ENCODE measurements at places on chromosomes 5 and 9.

GRCh38 chr9:129036923-129037766 lies 719 bp downstream of the MIGA2 start:
- no peak for DNase-seq

DNA sequence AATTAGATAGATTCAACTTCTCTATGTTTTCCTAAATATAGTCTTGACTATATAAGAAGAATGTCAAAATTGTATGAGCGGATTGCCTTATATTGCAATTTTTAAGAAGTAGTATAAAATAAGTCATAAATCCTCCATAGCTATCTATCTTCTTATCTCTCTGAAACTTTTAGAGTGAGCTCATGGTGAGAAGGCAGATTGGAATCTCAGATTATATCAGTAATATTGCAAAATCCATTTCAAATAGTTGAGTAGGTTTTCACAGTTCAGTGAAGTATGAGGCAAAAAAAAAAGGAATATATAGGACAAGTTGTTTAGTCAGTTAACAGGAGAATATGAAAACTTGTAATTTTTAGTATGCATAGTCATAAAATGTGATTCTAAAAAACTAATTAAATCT lies 156.4 kb downstream of the FAM174A start:
- no peak for DNase-seq

DNA sequence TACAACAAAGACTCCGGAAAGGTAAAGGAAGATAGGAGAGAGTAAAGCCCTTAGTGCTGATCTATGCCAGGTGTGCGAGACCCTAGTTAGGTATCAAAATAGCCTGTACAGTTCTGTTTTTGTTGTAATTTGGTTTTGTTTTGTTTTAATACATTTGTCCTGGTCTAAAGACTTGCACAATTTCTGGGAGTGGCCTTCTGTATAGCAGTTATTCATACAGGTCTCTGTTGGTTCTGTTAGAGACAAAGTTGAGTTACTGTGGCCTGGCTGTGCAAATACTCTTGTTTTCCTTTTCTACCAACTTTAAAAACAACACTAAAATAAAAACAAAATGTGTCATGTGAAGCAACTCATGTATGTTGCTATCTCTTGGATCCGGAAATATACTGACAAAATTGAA lies 163.6 kb downstream of the COMMD10 start:
- DNase-seq, result no peak

GRCh38 chr9:84450029-84450428 lies 109.5 kb upstream of the SLC28A3 start:
- DNase-seq, result no peak

- DNase-seq, result no peak
Measured at GRCh38 chr5:36611520-36612274, 5.3 kb downstream of the SLC1A3 start.

DNA sequence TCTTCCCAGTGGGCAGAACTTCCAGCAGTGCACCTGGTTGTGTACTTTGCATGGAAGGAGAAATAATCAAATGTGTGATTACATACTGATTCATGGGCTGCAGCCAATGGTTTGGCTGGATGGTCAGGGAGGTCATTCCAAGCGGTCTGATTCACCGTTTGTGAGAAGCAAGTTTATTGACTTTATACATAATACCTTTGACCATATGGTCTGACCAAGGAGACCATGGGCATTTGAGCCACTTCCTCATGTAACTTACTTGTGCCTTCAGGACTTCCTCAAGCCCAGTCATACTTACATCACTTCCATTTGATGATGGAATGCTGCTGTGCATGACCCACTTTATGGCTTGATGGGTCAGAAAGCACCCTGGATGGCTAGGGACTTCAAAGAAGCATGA lies 41.1 kb downstream of the DAP start:
- no peak for DNase-seq

- no peak for DNase-seq
Measured at GRCh38 chr5:111320953-111321352, 96.8 kb downstream of the CAMK4 start.

DNA sequence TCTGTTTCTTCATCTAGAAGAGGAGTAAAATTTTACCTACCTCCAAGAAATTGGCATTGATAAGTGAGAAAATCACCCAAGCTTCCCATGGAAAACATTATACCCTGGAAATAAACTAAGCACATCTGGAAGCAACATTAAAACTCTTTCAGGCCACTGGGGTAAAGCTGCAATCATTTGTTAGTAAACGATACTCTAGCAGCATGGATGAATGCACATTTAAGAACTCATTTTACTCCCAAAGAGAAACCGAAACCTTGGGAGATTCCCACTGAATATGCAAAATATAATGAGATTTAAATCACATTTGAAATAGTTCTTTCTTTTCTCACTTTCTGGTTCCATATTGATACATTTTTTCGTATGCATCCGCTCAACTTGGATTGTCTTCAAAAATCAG lies 467.5 kb downstream of the EFNA5 start:
- DNase-seq, result no peak

DNA sequence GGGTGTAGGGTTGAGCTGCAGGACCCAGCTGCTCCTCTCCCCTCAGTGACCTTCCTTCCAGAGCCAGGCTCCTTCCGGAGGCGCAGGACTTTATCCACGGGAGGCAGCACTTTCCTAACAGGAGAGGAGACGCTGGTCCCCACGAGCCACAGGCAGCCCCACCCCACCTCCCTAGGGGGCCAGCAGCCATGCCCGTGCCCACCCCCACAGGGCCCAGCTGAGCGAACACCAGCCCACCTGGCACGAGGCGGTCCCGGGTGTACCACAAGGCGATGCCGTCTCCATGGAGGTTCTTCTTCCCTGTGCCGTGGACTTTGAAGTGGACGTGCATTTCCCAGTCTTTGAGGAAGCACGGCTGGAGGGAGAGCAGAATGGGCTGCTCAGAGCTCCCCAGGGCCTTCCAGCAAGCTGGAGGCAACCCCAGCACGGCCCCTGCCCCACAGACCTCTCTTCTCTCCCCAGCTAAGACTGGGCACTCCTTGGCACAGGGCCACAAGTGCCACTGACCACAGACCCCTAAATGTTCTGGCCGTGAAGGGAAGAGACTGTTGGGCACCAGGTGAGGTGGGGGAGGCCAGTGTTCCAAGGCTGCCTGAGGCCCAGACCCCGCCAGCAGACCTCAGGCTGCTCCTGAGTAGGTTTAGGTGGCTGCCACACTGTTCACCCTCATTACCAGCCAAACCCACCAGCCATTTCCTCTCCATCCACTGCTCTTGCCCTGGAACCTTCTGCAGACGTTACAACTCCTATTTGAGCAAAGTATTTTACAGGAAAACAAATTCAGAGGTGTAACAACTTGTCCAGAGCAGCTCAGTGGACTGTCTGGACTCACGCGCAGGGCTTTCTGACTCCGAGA lies 13.0 kb downstream of the LMAN2 start:
- no peak for DNase-seq

GRCh38 chr5:16736158-16736995 lies 119.6 kb upstream of the RETREG1 start:
- no peak for DNase-seq

DNA sequence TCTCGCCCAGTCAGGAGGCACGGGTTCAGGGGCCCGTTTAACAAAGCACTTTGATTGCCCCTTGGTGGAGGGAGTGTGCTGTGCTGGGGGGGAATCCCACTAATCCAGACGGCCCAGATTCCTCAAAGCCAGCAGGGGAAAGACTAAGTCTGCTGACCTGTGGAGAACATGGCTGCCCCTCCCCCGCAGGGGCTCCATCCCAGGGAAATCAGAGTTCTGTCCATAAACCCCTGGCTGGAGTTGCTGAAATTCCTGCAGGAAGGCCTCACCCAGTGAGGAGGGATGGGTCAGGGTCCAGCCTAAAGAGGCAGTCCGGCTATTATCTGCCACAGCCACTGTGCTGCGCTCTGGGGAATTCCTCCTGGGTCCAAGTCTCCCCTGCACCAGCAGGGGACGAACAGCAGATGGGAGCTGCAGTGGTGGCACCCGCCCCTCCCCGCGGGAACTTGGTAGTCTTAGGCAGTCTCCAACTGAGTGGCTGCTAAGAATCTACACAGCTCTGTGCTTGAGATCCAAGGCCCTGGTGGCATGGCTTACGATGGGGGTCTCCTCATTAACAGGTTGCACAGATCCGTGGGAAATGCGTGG lies 174.0 kb upstream of the DAB2 start:
- no peak for DNase-seq

- no peak for DNase-seq
Measured at GRCh38 chr5:71482132-71482531, 26.7 kb downstream of the BDP1 start.

DNA sequence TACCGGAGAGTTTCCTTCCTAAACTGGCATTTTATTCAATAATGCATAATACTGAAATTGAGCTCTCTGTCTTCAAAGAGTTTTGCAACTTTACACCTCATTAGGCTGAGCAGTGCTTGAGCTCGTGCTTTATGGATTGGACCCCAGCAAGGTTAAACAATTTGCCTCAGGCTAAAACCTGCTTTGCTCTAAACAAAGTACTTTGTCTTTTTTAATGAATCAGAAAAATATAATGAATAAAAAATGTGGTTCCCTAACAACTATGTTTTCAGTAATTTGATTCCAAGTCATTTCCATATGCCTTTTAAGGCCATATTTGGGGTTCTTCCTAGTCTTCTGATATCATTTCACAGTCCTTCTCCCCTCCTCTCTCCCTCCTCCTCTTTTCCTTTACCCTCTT lies 20.0 kb downstream of the ZNF366 start:
- DNase-seq, result no peak

DNA sequence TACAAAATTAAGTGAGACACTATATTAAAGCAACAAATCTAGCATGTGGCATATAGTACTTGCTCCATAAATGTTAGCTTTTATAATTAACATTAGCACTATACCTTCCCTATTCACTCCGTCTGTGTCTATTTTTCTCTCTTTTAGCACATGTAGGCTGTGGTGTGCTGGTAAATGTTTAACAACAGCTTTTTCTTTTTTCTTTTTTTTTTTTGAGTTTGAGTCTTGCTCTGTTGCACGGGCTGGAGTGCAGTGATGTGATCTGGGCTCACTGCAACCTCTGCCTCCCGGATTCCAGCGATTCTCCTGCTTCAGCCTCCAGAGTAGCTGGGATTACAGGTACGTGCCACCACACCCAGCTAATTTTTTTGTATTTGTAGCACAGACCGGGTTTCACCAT lies 62.1 kb downstream of the SPRY4 start:
- DNase-seq, result no peak

DNA sequence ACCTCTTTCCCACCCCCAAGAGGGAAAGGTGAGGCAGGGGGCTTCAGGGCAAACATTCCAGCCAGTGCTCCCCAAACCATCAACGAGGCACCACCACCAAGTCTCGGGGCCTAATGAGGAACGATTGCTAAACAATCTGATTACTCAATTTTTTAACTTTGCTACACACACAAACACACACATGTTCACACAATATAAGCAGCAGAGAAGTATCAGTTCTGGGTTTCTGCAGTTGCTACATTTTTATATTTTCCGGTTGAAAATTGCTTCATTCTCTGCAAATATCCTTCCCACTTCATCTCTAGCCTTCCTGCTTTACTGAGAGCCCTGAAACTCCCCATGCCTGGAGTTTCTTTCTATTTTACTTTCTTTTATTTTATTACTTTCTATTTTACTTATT lies 60.2 kb downstream of the FEM1C start:
- no peak for DNase-seq

DNA sequence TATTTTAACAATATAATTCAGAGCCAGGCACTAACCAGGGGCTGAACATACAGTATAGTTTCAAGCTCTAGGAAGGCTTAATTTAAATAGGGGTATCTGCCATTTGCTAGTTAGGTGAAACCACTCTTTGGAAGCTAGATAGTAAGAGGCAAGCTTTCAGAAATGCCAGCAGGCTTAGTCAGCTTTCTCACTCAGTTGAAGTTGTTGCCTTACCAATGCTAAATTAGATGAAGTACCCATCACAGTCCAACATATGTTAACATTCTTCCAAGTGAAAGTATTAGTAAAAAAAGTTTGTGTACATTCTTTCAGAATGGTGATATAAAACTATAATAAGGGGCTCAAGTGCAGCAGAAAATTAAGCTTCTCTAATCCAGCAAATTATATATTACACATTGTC lies 215.0 kb downstream of the CNTLN start:
- no peak for DNase-seq

- DNase-seq, result peak; percentile 58
Measured at GRCh38 chr9:109010746-109011145, 2.6 kb downstream of the CTNNAL1 start.

DNA sequence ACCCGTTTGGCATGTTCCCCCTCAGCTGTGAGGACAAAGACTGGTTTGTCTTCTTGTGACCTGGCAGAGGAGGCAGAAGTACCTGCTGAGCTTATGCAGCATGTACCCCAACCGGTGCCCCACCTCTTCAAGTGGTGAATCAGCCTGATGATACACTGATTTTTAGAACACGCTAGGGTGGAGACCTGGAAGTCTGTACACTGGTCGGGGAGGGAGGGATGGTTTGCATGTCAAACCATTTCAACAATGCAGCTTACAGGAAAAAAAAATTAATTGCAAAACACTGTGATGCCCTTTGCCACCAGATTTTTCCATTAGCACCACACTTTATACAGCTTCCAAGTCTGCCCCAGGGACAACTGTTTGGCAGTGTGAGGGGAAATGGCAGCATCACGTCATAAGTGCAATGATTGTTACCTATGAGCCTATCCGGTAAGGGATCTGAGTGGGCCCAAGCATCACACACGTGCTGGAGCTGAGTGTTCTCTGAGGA lies 155.1 kb upstream of the DMRT1 start:
- DNase-seq, result no peak

DNA sequence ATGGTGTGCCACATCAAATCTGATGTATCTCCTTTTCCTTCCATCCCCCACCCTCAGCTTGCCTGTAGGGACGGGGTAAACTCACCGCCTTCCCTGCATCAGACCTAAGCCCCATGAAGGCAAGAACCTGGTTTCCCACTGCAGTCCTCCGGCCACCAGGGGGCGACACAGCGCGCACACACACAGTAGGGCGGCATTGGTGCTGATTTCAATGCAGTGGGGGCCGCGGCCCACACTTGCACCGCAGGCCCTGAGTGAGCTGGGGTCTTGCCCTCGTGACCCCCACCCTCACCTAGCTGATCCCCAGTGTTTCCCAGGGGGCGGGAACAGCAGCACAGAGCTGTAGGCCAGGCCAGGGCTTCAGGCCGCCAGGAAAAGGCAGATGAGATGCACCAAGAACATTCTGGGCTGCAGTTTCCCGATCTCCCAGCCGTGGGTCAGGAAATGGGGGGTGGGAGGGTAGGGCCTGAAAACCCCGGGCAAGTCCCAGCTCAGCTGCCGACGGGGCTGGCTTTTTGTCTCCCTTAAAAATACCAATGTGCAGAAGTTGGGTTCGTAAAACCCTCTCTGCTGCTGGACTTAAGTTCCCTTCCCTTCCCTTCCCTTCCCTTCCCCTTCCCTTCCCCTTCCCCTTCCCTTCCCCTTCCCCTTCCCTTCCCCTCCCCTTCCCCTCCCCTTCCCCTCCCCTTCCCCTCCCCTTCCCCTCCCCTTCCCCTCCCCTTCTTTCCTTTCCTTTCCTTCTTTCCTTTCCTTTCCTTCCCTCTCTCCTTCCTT lies 19.5 kb downstream of the FAM163B start:
- DNase-seq, result no peak

GRCh38 chr5:135013947-135014570 lies 20.0 kb downstream of the PITX1 start:
- DNase-seq, result no peak

DNA sequence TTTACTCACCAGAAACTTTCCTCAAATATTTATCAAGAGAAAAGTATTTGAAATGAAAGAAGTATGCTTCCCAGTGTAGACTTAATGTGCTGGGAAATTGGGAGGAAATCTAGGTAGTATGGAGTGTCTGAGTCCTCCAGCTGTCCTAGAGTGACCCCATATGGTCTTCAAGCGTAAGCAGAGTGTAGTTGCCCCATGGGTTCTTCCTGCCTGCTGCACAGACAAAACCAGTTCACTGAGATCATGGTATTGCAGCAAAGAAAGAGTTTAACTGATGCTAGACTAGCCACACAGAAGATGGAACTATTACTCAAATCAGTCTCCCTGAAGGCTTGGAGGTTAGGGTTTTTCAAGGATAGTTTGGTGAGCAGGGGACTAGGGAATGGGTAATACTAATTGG lies 114.9 kb upstream of the PRLR start:
- DNase-seq, result no peak
